Activated naive CD4-positive, alpha-beta T cell treated with anti-CD3 and anti-CD28 coated beads, Interleukin-2, amount 10 ng/mL, durations not matched to agents 5 hours and 36 hours (primary cell): ENCODE measurements at places on chromosomes 6 and 20. TPM values are rescaled to one million over a fixed set of nuclear protein-coding genes. Genes with fewer than 3 reads are reported as not detected.

Gene SLC22A7
- not detected for total RNA-seq

Gene DSP
- 0.19 TPM for total RNA-seq

Gene LKAAEAR1
- 0.45 TPM for total RNA-seq

Gene SLC22A2
- total RNA-seq = not detected

Gene HSD17B8
- 15.4 TPM for total RNA-seq
